NCI-H146 (cell line): ENCODE measurements at places on chromosomes 6 and 20.

DNA sequence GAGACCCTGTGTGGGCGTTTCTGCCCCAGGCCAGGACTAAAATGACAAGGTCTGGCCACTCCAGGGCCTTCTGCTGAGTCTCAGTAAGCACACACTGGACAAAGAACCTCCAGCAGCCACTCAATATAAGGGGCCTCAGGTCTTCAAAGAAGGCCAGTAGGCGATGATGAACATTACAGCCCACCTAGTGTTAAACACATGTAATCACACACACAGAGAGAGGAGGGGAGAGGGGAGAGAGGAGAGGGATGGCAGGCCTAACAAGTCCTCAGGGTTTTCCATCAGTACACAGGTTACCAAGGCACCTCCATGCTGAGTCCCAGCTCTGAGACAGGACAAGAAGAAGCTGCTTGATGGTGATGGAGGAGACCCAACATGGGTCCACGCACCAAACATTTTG lies 325.6 kb downstream of the PTPRT start:
- no peak for DNase-seq

DNA sequence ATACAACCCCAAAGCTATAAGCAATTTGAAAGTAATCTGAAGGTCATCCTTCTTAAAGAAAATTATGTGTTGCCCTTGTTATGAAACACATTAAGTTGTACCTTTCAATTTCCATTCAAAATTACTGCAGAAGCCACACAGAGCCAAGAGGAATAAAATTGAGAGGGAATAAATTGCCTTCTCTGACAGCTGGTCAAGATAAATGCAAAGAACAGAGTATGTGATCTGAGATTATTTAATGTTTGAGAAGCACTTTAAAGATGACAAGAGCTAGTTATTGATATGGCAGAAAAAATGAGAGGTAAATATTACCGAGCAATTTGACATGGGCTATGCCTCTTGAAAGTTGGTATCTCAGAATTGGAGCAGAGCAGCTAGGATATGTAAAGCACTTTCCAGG lies 61.6 kb downstream of the TRDN start:
- peak; percentile 32 for DNase-seq

DNA sequence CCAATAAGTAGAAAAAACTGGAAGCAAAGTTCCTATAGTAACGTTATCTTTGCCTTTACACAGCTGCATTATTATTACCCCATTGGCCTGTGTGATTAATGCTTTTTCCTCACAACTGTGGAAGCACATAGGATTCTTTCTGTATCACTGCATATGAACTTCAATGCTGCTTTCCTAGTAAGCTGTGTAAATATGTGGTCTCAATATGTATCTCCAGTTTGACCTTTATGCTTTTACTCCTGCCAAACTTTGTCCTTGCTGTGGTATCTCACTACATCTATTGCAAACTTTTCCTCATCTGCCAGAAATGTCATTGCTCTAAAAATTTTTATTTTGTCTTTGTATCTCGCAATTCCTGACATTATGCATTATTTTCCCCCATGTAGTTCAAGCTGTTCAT lies 168.6 kb downstream of the ZFAND3 start:
- DNase-seq = no peak

- DNase-seq = no peak
These were observed 142.2 kb upstream of the ATXN1 start for GRCh38 chr6:16903470-16903869.

DNA sequence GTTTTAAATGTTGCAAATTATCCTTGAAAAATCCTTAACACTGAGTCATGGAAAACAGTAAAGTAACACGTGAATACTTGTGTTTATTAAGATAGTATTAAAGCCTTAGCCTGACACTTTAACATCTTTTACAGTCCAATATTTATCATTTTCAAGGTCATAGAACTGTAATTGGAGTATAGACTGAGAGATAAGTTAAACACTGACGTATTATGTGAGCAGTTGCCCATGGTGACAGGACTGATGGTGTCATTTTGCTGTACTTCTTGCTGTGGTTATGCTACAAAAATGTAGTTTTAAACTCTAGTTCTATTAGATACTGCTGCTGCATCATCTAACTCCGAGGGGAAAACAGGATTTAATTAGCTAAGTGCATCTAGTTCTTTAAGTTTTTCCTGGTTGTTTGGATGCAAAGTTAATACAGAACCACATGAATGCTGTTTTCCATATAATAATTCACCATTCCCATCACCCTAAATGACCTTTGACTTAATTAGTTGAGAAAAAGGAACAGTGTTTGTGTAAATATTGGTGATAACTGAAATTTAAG lies 37.8 kb downstream of the SLC2A12 start:
- no peak for DNase-seq

GRCh38 chr6:128111096-128111495 lies 210.2 kb upstream of the THEMIS start:
- DNase-seq = no peak

GRCh38 chr6:133567636-133568035 lies 321.3 kb upstream of the TCF21 start:
- DNase-seq = no peak

- DNase-seq = no peak
These were observed 279.9 kb upstream of the CDYL start for GRCh38 chr6:4496284-4496683.
